NCI-H1694 (cell line): ENCODE measurements at places on chromosomes 5 and 9.

GRCh38 chr5:147805030-147805454 is 22.5 kb upstream of the JAKMIP2 start:
- DNase-seq, result no peak

DNA sequence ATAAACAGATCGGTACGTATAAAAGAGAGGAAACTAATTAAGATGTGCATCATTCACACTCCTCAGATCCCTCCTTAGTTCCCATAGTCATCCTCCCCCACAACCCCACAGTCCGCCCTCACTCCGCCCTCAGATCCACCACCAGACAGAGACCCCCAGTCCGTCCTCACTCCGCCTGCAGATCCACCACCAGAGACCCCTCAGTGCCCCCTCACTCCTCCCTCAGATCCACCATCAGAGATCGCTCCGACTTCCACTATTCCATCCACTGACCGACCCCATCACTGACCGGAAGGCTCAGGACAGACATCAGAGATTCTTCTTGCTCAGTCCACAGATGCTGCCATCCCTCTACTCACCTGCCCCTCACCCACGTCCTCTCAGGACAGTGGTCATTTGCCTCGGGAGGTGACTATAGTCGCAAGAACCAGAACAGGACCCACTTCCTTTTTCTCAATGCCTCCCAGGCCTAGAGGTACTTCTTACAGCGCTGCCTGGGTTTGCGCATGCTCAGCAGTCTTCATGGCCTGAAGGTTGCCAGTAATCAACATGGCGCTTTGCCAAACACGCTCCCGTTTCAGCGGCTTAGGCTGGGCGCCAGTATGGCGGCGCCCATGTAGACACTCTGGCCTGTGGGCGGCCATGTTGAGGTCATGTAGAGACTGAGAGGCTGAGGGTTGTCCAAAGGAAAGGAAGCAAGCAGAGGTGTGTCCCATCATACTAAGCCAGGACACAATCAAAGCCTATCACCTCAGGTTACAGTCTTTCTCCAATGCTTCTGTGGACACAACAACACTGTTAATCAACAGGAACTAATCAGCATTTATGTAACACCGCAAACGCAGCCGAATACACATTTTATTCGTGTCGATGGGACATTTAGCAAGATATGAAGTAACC is at the start of gene ZNF484:
TSS of gene ZNF484 (minus strand) at position 508 of the 900 bp plus-strand sequence. CDS start 3,009 bp downstream, outside the sequence.
- DNase-seq, result peak; percentile 98

DNA sequence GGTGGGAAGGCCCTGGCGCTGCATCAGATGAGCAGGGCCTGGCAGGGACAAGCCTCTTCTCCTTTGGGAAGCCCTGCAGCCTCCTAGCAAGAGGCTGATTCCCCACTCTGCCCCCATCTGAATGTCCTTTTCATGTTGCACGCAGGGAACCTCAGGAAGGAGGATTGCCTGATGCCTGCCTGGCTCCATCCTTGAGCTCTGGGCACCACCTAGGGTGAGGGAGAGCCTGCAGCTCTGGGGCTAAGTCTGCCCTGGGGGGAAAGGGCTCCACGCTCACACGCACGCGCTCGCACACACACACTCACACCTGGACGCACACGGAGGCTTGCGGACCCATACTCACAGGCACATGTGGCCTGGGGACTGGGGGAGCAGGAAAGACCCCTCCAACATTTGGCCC is 86.6 kb downstream of the LMX1B start:
- DNase-seq, result no peak

DNA sequence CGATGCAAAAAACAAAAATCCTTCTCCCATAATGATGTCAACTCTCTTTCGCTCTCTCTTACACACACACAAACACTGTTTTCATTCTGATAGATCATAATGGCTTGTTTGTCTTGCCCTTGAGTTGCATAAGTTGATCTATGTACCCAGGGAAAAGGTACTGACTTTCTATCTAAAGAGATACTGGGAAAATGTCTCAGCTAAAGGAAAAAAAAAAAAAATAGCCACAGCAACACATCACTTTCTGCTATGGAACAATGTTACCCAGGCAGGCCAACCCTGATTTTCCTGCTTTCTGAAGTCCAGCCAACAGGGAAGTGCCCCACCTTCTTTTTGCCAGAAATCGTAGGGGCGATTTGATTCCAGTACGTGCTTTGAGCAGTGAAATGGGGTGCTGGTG is 212.6 kb upstream of the ACTBL2 start:
- no peak for DNase-seq

DNA sequence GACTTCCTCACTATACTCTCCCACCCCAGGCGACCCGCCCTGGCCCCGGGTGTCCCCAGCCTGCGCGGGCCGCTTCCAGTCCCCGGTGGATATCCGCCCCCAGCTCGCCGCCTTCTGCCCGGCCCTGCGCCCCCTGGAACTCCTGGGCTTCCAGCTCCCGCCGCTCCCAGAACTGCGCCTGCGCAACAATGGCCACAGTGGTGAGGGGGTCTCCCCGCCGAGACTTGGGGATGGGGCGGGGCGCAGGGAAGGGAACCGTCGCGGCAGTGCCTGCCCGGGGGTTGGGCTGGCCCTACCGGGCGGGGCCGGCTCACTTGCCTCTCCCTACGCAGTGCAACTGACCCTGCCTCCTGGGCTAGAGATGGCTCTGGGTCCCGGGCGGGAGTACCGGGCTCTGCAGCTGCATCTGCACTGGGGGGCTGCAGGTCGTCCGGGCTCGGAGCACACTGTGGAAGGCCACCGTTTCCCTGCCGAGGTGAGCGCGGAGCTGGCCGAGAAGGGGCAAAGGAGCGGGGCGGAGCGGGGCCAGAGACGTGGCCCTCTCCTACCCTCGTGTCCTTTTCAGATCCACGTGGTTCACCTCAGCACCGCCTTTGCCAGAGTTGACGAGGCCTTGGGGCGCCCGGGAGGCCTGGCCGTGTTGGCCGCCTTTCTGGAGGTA is 2.1 kb downstream of the CA9 start:
- DNase-seq, result no peak

GRCh38 chr9:124248960-124249359 is 8.8 kb upstream of the NEK6 start:
- DNase-seq, result peak; percentile 17

GRCh38 chr9:89706731-89707191 is 101.9 kb downstream of the GADD45G start:
- DNase-seq, result no peak

- no peak for DNase-seq
These were observed 281.8 kb upstream of the RFX3 start for GRCh38 chr9:3807601-3808000.

DNA sequence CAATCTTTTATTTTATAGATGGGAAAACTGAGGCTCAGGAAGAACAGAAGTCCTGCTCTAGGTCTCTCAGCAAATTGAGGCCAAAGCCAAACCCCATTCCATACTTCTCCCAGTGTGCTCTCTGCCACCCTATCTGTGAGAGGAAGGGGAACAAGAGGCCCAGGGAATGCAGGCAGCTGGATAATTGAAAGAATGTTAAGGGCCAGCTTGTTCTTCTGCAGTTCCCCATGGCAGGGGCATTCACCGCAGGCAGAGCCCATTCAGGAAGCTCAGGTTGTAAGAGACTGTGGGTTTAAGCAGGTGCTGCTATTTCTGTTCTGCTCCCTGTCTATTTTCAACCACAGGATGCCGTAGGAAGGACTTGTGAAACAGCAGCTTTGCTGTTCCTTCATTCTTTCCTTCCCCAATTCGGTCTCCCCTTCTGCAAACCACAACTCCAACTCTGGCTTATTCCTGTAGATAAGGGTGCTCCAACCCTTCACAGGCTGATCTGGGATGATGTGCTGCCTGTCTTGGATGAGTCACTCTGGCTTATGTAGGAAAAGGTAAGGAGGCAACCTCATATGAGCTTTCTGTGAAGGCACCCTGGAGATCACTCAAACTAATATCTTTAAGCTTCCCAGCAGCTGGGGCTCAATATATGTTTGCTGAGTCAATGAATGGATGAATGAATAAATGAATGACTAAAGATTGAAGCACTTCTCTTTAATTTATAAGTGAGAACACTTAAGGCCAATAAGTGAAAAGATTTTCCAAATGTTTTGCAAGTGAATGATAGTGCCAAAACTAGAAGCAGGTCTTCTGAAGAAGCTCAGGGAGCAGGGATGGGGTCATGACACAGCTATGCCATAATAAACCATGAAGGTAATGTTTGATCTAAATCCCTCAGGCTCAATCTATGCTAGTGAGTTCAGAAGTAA is 377.6 kb downstream of the BRINP1 start:
- no peak for DNase-seq

DNA sequence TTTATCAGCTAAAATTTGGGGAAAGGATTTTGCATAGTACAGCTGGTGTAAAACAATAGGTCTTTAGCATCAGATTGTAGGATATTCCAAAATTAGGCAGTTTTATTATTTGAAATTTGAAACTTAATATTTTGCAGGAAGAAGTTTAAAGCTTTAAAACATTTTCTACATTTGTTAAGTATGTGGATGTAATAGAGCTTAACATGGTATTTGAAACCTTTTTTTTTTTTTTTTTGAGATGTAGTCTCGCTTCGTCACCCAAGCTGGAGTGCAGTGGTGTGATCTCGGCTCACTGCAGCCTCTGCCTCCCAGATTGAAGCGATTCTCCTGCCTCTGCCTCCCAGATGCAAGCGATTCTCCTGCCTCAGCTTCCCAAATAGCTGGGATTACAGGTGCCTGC is 2.9 kb downstream of the DENND4C start:
- no peak for DNase-seq

DNA sequence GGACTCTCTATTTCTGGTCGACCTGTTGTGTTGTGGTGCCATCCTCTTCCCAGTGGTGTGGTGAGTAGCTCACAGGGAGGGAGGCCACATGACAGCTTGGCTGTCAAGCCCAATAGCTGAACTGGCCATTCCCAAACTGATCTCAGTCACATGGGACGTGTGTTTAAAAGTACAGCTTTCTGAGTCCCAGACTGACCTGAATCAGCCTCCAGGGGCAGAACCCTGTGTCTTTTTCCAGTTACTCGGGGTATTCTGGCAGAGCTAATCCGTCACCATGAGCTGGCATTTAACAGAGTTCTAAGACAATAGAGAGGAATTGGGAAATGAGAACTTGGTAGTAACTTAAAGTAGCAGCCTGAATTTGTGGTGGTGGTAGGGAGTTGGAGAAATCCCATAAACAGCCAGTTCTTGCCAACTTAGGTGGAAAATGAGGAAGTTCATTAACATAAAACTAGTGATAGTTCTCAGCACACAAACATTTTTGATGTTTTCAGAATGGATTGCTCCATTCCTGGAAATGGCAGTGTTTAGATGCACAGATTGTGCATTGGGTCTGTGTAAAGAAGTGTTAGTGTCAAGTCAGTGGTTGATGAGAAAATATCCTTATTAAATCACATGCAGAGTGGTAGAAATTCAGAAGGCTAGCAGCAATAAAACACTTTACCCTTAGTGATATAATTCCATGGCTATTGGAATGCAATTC is 50.9 kb downstream of the GPR107 start:
- DNase-seq, result no peak

DNA sequence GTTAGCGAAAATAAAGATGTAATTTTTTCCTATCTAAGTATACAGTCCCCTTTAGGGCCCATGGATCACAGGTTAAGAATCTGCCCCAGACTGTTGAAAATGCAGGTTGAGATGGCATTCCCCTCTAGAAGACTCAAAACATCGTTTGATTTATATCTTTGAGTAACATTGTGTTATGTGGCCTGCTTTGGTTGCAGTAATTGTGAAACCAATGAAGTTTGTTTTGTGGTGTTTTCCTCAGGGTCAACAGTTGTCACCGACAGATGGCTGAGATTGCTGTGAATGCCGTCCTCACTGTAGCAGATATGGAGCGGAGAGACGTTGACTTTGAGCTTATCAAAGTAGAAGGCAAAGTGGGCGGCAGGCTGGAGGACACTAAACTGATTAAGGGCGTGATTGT is 7.8 kb downstream of the CCT5 start:
- DNase-seq, result no peak

DNA sequence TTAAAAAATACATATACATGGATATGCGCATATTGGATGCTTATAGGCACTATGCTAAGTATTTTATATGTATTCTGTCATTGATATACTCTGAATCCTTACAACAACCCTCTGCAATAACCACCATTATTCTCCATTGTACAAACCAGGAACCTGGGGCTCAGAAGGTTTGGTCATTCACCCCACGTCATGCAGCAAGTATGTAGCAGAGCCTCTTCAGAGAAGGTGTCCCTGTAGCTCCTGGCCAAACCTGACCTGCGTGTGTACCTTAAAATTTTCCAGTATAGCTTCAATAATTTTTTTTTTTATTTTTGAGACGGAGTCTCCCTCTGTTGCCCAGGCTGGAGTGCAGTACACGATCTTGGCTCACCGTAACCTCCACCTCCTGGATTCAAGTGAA is 51.9 kb downstream of the MFAP3 start:
- DNase-seq, result no peak

GRCh38 chr5:105812304-105812703 is 1858.4 kb downstream of the EFNA5 start:
- DNase-seq, result no peak

DNA sequence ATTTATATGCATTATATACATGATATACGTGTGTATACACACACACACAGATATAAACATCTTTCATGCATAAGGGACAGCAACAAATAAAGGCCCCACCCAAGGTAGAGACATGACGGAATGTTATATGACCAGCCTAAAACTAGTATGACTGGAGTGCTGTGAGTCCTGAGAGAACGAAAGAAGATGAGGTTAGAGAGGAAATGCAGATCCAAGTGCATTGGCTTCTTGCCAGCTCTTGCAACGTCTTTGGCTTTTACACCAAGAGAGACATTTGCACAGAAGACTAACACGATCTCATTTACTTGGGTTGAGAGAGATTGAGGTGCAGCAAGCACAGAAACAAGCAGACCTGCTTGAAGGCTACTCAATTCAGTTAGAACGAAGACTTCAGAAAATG is 23.0 kb downstream of the CDH10 start:
- DNase-seq, result no peak

DNA sequence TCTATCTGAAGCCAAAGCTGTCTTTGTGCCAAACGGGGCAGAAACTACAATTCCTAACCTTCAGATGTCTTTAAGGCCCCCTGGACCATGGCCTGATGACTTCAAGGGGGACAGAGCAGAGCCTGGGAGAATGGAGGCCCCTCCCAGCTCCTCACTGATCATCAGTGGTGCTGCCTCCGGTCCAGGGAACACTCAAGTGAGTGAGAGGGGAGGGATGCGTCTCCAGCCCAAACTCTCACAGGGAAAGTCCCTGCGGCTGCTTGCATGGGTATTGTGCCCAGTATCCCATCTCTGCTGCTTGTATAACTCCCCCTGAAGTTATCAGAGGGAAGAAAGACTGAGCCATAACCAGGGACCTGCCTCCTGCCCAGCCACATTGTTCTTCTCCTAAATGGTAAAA is 231.5 kb upstream of the PANK3 start:
- DNase-seq, result no peak

- DNase-seq, result no peak
These were observed 22.1 kb downstream of the IPPK start for GRCh38 chr9:92647671-92648473.

DNA sequence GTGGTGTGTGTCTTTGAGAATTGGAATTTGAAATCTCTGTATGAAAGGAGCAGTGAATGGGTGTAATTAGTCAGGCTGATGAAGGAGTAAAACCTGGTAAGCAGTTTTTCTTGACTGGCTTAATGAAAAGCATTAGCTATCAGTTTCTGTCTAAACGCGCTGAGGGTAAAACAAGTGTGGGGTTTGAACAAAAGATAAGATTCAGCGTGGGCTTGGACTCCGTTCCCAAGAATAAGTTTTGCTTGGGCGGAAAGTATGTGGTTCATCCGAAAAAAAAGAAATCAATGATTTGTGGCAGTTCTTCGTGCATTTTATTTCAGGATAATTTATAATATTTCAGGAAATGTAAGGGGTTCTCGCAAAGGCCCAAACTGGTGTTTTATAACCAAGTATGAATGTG is 217.3 kb downstream of the NTRK2 start:
- no peak for DNase-seq
